ENCODE measurements at places on chromosomes 12 and 14. TPM values are rescaled to one million over a fixed set of nuclear protein-coding genes. Genes with fewer than 3 reads are reported as not detected.

NTF3 gene
- not detected for polyA plus RNA-seq

HOXC9 gene
- polyA plus RNA-seq: 0.11 TPM

ARHGAP9 gene
- 0.95 TPM for polyA plus RNA-seq

FAIM2 gene
- polyA plus RNA-seq: not detected

TMEM63C gene
- polyA plus RNA-seq: 0.59 TPM

KLRG1 gene
- 1.7 TPM for polyA plus RNA-seq

IL26 gene
- polyA plus RNA-seq: not detected

NCOR2 gene
- 4.8 TPM for polyA plus RNA-seq

OR6C2 gene
- polyA plus RNA-seq: not detected

BEGAIN gene
- polyA plus RNA-seq: not detected

INHBE gene
- polyA plus RNA-seq: 55.8 TPM

SELPLG gene
- polyA plus RNA-seq: 0.07 TPM

RASSF3 gene
- polyA plus RNA-seq: 15.4 TPM

BMP4 gene
- polyA plus RNA-seq: 169 TPM

PPM1H gene
- 16.9 TPM for polyA plus RNA-seq

LBHD2 gene
- 0.95 TPM for polyA plus RNA-seq

SIX4 gene
- polyA plus RNA-seq: 5.0 TPM

ETFBKMT gene
- 0.29 TPM for polyA plus RNA-seq

GPHN gene
- polyA plus RNA-seq: 12.7 TPM

SMCO2 gene
- 0.35 TPM for polyA plus RNA-seq

CPM gene
- polyA plus RNA-seq: 0.13 TPM

SLC8A3 gene
- 0.01 TPM for polyA plus RNA-seq

DCAF5 gene
- 35.3 TPM for polyA plus RNA-seq

DBX2 gene
- not detected for polyA plus RNA-seq

APPL2 gene
- polyA plus RNA-seq: 11.1 TPM

VRTN gene
- polyA plus RNA-seq: not detected

PLEKHG7 gene
- not detected for polyA plus RNA-seq

NR1H4 gene
- polyA plus RNA-seq: 27.3 TPM

TMEM120B gene
- polyA plus RNA-seq: 14.3 TPM

TMEM132D gene
- polyA plus RNA-seq: not detected

TRPV4 gene
- polyA plus RNA-seq: 5.6 TPM

DLK1 gene
- polyA plus RNA-seq: 395 TPM

CISTR gene
- not detected for polyA plus RNA-seq

UNC119B gene
- polyA plus RNA-seq: 19.7 TPM

NANOG gene
- 0.30 TPM for polyA plus RNA-seq

GPR68 gene
- polyA plus RNA-seq: not detected

PTPN6 gene
- 10.5 TPM for polyA plus RNA-seq

KSR2 gene
- not detected for polyA plus RNA-seq

HOXC12 gene
- polyA plus RNA-seq: not detected

CDH24 gene
- 1.2 TPM for polyA plus RNA-seq

GDF3 gene
- not detected for polyA plus RNA-seq

NEUROD4 gene
- polyA plus RNA-seq: not detected

TUBA1C gene
- 1,075 TPM for polyA plus RNA-seq

FAM186B gene
- polyA plus RNA-seq: 0.05 TPM

PRKD1 gene
- polyA plus RNA-seq: 1.3 TPM

Measured in HepG2 (cell line).